ENCODE measurements at places on chromosomes 7 and 10.

DNA sequence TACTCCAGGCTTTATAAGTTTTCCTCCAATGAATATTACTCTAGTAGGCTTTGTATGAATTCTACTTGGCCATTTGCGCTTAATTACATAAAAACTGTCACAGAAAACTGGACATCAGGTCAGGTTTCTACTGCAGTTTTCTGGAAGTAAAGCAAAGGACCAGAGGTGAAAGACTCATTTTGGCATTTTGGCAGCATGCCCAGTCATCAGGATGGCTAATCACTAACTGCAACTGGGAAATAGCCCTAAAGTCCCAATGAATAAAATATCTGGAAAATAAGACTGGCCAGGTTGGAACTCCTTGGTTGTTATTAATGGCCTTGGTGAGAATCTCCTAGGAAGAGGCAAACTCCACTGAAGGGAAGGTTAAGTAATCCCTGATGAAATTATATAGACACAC lies 75.5 kb downstream of the COPG2 start:
- H3K4me3 ChIP-seq, result no peak overlapping the region
- H3K27me3 ChIP-seq, result no peaks in the 10 kb centered on the region
- no peaks in the 10 kb centered on the region for H3K4me1 ChIP-seq
- H3K36me3 ChIP-seq, result no peaks in the 10 kb centered on the region

DNA sequence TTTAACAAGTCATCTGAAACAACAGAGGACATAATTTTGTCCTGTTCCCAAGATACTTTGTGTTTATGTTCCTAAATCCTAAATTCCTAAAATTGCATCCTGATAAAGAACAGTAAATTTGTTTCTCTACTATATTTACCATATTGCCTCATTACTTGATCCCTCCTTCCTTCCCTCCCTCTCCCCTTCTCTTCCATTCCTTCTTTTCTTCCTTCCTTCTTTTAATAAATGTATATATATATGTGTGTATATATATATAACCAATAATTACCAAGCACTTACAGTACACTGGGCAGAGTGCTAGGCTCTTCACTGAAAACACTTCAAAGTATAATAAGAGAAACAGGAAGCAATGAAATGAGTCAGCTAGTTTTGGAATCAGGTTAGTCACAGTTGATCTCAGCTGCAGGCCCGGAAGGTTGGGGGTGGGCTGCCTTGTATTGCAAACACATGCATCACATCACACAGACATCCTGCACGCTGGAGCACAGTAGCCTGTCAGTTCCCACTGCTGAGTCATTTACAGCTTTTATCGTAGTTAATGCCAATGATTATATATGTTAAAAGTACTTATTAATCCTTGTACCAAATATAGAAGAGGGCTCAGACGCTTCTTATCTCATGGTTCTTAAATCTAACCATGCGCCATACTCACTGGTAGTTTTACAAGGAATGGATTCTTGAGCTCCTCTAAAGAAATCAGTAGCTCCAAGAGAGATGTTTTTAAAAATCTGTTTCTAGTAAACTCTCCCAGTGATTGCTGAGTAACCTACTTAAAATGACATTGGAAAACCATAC lies 551.7 kb downstream of the GRM8 start:
- H3K27me3 ChIP-seq, result no peaks in the 10 kb centered on the region
- H3K4me1 ChIP-seq, result peaks cover 24% of the 10 kb centered on the region
- peak; percentile 96 for DNase-seq
- H3K4me3 ChIP-seq, result peak overlapping the region; percentile 38
- H3K27ac ChIP-seq, result peak overlapping the region; percentile 92

GRCh38 chr7:135512135-135512887 lies 2.4 kb upstream of the CNOT4 start:
- H3K27me3 ChIP-seq, result no peaks in the 10 kb centered on the region
- no peaks in the 10 kb centered on the region for H3K36me3 ChIP-seq
- H3K4me3 ChIP-seq, result no peak overlapping the region
- peak; percentile 39 for DNase-seq
- H3K27ac ChIP-seq, result no peak overlapping the region
- H3K4me1 ChIP-seq, result peaks cover 8% of the 10 kb centered on the region

GRCh38 chr10:14270370-14270769 lies 60.4 kb downstream of the FRMD4A start:
- no peaks in the 10 kb centered on the region for H3K4me1 ChIP-seq
- H3K4me3 ChIP-seq, result no peak overlapping the region
- H3K36me3 ChIP-seq, result no peaks in the 10 kb centered on the region
- no peak for DNase-seq
- peaks cover 6% of the 10 kb centered on the region for H3K27me3 ChIP-seq

DNA sequence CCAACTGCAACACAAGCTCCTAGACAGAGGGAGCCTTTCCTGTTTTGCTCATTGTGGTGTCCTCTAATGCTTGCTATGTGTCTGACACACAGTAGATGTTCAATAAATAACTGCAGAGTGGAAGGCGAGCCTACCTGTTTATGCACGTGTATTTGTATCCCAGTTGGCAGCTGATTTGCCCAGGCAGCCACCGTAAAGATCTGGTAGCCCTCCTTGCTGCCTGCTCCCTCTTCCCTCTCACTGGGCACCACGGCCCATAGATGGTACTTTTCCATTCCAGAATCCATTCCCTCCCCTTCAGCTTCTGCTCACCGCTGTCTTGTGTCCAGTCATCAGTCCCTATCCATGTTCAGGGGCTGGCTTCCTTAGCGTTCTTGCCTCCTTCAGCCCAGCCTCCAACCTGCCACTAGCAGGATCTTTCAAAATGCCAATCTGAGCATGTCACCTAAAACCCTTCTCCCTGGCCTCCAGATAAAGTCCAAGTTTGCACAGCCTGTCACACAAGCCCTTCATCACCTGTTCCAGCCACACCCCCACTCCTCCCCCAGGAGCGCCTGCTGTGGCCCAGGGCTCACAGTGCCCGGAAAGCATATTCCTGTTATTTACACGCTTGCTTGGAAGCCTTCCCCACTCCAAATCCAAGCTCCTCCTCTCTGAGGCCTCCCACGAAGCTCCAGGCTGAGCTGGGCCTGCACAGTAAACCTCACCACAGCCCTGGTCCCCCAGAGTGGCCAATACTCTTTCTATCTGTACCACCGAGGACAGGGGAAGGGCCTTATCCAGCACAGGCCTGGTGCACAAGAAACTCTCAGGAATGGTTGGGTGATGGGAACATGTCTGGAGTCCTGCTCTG lies 21.0 kb downstream of the ZCCHC24 start:
- H3K27ac ChIP-seq, result no peak overlapping the region
- peaks cover 18% of the 10 kb centered on the region for H3K4me1 ChIP-seq
- no peaks in the 10 kb centered on the region for H3K27me3 ChIP-seq
- peaks cover 7% of the 10 kb centered on the region for H3K36me3 ChIP-seq
- no peak for DNase-seq

All from astrocyte (in vitro differentiated cells and primary cell).